ENCODE measurements at places on chromosomes 5 and 9.

DNA sequence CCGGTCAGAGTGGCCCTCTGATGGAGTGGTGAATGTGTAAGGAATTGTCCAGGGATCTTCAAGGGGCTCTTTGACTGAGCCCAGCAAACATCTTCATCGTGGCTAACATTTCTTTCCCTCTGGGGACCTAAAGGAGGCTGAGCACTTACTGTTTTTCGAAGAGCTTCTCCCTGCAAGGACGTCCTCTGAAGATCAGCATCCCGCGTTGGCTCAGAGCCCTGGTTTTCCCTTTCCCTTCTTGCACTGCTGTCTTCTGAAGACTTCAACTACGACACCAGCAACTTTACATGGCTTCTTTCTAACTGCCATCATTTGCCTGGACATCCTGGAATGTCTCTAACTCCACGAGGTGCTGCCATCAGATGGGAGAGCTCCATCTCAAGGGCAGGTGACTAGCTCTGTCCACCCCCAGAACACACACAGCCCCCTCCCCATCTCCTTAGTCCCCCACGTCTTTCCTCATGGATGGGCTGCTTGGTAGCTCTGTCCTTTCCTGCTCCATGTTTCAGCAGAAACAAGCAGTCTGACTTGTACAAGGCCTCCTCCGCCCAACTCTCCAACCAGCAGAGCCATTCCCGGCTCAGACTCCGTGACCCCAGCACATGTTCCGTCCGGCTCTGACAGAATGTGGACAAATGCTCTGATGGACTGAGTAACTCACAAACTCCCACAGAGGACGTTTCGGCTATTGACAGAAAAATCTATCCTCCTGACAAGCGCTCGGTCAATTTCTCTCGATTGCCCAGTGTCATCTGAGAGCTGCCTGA lies 17.1 kb downstream of the SHB start:
- DNase-seq: no peak

DNA sequence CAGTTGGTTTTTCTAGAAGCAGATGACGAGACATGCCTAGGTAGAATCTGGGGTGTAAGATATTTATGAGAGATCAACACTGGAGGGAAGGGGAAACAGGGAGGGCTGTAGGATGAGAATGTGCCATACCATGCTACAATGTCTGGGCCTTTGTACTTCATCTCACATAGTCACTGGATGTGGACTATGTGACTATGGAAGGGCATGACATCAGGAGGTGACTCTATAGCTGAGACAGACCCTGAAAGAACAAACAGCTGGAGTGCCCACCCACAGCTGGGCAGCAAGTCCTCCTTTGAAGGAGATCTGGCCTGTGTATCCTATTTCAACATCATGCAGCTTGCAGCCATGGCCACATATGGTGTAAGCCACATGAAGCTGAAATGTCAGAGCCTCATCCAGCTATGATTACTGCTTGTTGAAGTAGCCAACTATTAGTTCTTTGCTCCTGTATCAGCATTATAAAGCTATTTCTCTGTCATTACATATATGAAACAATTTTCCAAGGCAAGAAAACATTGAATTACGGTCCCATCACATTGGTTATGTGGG lies 46.2 kb upstream of the KIF2A start:
- DNase-seq: no peak

- no peak for DNase-seq
These were observed 3.6 kb downstream of the RXRA start for GRCh38 chr9:134329886-134330285.

DNA sequence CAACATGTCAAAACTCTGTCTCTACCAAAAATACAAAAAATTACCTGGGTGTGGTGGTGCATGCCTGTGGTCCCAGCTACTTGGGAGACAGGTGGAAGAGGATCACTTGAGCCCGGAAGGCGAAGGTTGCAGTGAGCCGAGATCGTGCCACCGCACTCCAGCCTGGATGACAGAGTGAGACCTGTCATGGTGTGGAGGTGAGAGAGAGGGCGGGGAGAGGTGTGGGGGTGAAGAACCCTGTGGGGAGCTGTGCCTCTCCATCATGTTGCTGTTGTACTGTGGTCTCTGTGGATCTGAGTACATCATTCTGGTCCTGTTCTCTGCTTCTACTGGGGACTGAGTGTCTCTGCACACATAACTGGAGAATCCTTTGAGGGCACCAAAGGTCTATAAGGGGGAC lies 11.3 kb upstream of the SLC34A1 start:
- no peak for DNase-seq

GRCh38 chr9:137552022-137552768 lies 516 bp downstream of the MRPL41 start:
- DNase-seq: no peak

DNA sequence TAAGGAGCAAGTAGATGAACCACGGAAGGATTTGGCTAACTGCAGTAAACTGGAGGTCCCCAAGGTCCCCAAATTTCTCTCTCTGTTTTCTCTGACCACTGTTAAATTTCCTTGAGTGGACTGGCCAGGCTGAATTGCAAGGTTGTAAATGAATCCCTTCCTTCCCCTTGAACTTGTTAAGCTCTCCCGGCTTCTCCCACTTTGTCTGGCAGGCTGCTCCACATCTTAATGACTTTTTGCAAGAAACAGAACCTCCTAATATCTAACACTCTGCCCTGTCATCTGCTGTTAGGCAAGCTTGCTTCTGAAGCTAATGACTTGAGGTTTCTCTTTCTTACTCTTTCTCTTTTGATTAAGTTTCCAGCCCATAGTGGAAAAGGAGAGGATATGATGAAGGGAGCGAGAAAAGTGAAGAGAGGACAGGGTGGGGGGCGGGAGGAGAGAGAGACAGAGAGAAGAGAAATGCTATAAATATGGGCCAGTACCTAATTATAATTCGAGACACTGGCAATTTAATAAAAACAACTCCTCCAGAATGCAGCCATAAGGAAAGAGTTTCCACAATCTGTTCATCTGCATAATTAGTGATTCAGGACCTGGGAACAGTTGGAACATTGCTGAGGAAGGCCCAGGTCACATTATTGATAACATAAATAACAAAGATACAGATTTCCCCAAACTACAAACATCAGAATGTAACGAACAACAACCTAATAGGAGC lies 437.3 kb upstream of the MPDZ start:
- no peak for DNase-seq

- no peak for DNase-seq
These were observed 39.9 kb downstream of the DUSP1 start for GRCh38 chr5:172730981-172731679.

DNA sequence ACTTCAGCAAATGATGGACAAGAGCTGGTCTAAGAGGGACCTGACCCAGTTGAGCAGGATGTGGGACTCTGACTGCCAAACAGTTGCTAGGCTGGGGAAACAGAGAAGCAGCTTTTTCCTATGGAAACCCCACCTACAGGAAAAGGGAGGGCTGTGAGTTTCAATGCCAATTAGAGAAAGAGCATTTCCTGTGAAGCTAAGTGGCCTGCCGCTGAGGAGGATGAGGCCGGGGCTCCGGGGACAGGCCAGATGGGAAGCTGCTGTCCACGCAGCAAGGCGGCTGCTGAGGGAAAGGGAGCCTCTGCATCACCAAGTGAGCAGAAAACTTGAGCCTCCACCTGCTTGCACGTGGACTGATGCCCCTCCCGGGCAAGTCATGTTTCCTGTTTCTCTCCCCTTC lies at the start of gene PCDH12:
Gene PCDH12, minus strand, starts transcription at position 90 of the 400 bp plus-strand sequence. CDS start 351 bp downstream, outside the sequence.
- DNase-seq: no peak

GRCh38 chr5:176732306-176732705 lies 78.1 kb upstream of the UNC5A start:
- no peak for DNase-seq

DNA sequence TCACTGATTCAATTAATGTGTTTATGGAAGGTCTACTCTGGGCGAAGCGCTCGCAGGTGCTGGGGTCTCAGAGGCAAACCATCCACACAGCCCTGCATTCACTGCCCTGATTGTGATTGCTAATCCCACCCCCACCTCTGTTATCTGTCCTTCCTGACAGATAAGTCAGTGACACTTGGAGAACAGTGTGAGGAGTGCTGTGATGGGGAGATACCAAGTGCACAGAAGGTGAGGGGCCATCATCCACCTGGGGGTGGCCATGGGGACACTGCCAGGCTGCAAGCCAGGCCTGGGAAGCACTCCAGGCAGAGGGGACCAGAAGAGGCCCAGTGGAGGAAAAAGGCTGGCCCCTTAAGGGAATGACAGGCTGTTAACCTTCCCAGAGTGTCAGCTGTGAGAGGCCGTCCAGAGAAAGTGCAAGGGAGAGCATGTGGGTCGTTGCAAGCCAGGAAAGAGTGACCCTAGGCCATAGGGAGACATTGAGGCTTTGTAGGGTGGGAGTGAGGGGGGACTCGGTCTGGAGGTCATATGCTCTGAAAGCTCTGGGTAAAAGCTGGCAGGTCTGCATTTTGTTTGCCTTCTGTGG lies 18.0 kb downstream of the IL9 start:
- DNase-seq: no peak

GRCh38 chr9:137053944-137054931 lies at the start of gene ENTPD2:
ENTPD2 (minus strand) TSS chr9:137054061; CDS start chr9:137053997, 64 bp downstream.
- peak; percentile 85 for DNase-seq

DNA sequence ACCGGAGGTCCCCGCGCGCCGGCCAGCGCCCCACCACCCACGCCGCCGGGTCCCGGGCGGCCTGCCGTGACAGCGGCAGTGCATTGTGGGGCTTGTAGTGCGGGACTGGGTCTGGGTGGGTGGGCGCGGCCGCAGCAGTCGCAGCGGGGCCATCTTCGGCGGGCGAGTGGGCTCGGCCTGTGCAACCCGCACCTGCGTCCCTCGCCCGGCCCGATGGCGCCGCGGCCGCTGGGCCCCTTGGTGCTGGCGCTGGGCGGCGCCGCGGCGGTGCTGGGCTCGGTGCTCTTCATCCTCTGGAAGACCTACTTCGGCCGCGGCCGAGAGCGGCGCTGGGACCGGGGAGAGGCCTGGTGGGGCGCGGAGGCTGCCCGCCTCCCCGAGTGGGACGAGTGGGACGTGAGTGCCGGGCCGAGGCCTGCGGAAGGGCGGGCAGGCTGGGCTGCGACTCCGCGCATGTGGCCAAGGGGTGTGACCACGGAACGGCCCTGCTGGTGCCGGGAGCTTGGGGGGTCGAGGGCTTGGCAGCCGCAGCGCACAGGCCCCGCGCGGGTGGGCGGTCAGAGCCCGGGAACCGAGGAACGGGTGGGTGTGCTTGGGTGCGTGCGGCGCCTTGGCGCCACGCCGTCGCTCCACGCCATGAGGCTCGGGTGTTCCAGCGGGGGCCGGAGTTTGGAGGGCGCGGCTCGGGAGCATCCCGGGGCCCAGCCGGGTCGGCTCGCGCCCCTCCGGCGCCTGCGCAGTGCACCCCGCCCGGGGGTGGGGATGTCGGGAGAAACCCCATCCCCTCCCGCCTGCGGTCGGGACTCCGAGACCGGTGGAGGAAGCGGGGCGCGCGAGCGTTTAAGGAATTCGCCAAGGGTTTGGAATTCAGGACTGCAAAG lies at the start of gene ARL10:
Gene ARL10, plus strand, starts transcription at position 137 of the 881 bp plus-strand sequence. Its CDS starts 77 bp downstream, at position 214.
- no peak for DNase-seq

- DNase-seq: no peak
These were observed 52.1 kb downstream of the GRIA1 start for GRCh38 chr5:153542536-153542935.

DNA sequence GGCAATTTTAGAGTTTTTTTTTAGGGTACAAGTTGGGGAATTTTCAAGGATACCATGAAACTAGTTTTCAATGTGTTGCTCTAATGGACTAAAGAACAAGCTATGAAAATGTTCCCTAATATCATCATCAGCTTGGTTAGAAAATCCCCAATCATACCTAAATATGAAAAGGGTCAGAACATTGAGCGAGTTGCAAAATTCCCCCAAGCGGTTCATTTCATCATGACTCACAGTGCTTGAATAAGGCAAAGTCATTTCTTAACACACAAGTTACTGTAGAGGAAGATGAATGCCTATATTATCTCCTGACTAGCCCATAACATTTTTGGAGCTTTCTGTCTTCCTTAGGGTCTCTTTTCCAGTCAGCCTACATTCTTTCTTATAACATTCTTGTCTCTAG lies 62.7 kb downstream of the ST8SIA4 start:
- DNase-seq: no peak

GRCh38 chr5:38556599-38557307 lies at the start of gene LIFR:
LIFR (minus strand) TSS chr5:38556646; CDS start chr5:38530647, 25,999 bp downstream.
- DNase-seq: peak; percentile 86

DNA sequence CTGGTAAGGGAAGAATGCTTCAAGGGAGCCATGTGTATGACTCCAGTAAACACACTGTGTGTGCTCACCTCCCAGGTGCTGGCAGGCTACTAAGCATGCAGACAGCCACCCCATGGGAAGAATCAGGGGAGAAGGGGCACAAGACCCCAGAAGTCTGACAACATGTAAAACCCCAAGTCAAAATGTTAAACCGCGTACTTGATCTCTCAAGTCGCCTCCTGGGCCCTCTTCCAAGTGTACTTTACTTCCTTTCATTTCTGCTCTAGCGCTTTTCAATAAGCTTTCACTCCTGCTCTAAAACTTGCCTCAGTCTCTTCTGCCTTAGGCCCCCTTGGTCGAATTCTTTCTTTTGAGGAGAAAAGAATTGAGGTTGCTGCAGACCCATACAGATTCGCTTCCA lies 31.3 kb downstream of the DAPK1 start:
- no peak for DNase-seq

- no peak for DNase-seq
These were observed 4.6 kb downstream of the LMAN2 start for GRCh38 chr5:177346820-177347219.

GRCh38 chr5:66415208-66415607 lies 181.0 kb upstream of the MAST4 start:
- no peak for DNase-seq

DNA sequence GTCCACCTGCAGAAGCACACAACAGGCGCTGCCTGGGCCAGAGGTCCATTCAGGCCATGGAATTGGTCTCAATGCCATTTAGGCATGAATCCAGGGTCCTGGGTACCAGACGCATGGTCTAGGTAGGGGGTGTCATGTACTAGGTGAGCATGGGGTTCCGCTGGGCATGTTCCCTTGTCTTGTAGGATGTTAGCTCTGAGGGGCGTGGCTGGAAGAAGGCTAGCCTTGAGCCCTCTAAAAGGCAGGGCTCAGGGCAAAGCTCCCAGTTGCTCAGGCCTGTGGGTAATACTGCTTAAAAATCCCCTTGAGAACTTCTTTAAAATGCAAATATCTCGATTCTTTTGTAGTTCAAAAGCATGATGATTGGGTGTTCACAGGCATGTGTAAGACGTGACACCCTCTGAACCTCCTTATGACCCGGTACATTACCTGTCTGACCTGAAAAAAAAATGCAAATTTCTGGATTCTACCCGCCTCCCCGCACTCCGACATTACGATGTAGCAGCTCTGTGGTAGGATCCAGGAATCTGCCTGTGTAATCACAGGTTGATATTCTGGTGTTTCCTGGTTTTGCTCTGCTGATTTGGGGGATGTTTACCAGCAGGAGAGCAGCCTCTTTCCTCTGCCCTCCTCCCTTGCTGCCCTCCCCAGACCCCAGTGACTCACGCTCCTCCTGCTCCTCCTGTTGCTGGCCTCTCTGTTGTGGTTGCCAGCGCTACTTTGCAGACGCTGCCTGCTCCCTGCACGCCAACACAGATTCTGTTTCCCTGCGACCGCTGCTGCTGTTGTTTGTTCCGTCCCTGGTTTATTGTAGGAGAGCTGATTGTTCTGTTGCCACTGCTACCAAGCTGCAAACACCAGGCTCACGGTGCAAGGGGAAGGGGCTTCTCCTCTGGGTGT lies 5.7 kb downstream of the TMC1 start:
- DNase-seq: peak; percentile 53

GRCh38 chr5:68002836-68003235 lies 212.7 kb upstream of the PIK3R1 start:
- DNase-seq: no peak

GRCh38 chr5:73179730-73180129 lies 6.7 kb downstream of the TMEM174 start:
- peak; percentile 35 for DNase-seq

Data from NCI-H774 (cell line).